ENCODE measurements at places on chromosomes 5 and 9. TPM values are rescaled to one million over a fixed set of nuclear protein-coding genes. Genes with fewer than 3 reads are reported as not detected.

Gene DAB2IP
- total RNA-seq: not detected

Gene POLR1E
- 28.9 TPM for total RNA-seq

DNA sequence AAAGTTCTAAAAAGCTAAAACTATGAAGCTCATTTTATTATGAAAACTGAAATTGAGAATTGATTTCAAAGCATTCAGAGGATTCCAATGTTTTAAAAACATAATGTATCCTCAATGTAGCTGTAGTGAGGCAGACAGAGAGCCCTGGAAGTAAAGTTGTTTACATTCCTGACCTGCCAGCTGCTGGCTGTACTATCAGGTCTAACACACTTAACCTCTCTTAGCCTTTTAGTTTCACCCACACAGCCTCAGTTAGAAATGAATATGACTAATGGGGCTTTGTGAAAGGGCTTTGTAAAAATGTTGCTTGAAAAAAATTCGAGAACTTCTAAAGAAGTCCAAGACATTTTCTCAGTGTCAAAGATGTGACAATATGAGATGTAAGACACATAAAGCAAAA lies 122.6 kb downstream of the FBXL17 start:
- no peak for DNase-seq

Gene C1QTNF2
- not detected for total RNA-seq

Gene HSPB3
- not detected for total RNA-seq

- no peak for DNase-seq
Measured at GRCh38 chr5:149400304-149400703, 21.2 kb upstream of the IL17B start.

Gene SCGB3A1
- total RNA-seq: not detected

GRCh38 chr5:149125386-149125891 lies 15.9 kb upstream of the ABLIM3 start:
- DNase-seq: no peak

DNA sequence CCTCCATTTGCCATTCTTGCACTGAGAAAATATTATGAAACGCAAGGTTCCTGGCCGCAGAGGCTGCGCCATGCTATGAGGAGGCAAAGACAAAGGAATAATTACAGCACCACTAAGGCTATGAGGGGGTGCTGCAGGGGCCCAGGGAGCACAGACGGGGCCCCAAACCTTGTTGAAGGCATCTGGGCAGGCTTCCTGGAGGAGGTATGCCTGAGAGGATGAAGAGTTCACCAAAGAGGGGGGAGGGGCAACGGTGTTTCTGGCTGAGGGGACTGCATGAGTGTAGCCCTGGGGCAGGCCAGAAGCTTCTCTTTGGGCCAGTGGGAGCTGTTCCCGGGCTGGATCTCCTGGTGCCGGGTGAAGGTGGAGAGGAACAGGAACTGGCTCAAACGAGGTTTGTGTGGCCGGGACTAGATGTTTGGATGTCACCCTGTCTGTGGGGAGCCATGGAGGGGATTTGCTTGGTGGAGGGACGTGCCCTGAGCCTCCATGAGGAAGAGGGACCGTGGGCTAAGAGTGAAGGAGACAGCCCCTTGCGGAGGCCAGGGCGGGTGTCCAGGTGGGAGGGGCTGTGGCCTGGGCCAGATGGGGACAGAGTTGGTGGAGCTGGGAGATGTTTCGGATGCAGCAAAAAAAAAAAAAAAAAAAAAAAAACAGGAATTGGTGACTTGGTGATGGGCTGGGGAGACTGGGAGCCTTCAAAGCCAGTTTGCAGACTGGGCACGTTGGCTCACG lies 28.2 kb downstream of the PTGES start:
- no peak for DNase-seq

GRCh38 chr9:84866396-84867175 lies 197.1 kb downstream of the NTRK2 start:
- no peak for DNase-seq

- DNase-seq: no peak
Measured at GRCh38 chr5:97544678-97545077, 361.6 kb upstream of the RIOK2 start.

Gene ZNF658
- total RNA-seq: 1.2 TPM

Gene NIPSNAP3A
- total RNA-seq: 10.6 TPM

DNA sequence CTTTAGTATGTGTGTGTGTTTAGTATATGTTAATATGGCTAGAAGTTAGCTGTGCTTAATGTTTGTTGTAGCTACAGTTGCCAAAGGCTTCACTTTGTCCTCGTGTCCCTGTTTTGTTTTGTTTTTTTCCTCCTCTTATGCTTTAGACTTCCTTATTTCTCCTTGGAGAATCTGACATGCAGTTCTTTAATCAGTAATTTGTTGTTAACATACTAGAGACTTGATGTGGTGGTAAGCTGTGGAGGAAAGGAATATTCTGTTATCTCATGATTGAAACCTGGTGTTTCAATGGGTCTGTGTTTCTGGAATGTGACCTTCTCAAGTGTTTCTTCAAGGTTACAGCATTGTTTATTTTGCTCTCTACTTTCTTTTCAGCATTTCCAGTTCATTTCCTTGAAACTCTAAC lies 515.6 kb upstream of the ST8SIA4 start:
- DNase-seq: no peak

Gene HTR1A
- not detected for total RNA-seq

Gene IFNA2
- not detected for total RNA-seq

Gene ZNF462
- 1.3 TPM for total RNA-seq

DNA sequence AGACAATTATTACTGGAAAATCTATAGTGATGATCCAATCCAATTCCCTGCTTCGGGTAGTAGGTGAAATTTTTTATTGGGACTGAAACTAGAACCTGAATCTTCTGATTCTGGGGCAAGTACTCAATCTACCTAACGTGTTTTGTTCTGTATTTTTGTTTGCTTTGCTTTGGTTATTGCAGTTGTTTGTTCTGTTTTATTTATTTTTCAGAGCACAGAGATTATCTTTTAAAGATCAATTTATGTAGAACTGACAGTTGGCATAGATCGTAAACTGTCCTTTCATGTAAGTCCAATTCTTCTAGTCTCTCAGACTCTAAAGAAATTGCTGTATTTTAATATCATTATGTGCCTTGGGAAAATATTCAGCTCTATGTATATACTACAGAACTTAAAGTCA lies 401.6 kb downstream of the ANXA1 start:
- DNase-seq: no peak

GRCh38 chr9:128208386-128208785 lies 5.2 kb downstream of the DNM1 start:
- no peak for DNase-seq

Gene IL5
- total RNA-seq: not detected

Gene FUT7
- 1.7 TPM for total RNA-seq

- no peak for DNase-seq
Measured at GRCh38 chr5:80399526-80400239, 8.2 kb upstream of the ZFYVE16 start.

- DNase-seq: no peak
Measured at GRCh38 chr5:16579142-16579847, 37.5 kb downstream of the RETREG1 start.

DNA sequence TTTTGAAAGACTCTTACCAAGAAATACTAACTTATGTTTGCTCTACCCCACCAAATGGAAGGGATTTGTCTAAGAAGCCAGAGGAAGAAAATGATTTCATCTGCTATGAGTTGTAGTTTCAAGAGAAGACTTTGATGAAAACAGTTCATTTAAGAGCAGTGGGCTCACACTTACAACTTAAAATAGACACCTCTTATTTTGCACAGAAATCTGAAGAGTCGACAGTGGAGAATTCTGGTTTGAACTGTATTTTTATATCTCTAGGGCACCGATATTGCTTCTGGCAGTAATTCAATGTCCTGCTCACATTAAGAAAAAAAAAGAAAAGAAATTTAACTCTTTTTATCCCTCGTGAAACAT lies 1.9 kb upstream of the DAB2 start:
- DNase-seq: no peak

Gene GDF9
- total RNA-seq: 0.91 TPM

DNA sequence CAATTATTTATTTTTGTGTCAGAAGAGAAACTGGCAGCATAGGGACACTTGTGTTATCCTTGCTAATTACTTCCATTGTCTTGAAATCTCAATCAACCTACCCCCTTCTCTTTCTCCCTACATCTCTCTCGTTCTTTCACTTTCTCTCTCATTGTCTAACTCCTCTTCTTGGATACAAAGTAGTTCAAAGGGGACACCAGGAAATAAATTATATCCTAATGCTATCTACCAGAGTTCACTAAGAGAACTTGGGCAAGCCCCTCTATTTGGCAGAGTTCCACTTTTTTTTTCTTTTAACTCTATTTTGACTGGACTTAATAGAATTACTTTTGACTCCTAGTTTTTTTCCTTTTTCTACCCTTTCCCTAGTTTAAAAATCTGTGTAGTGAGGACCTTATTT lies 102.2 kb downstream of the MEF2C start:
- no peak for DNase-seq

GRCh38 chr5:145750199-145750598 lies 84.9 kb downstream of the PRELID2 start:
- DNase-seq: no peak

GRCh38 chr5:174188295-174188694 lies 142.8 kb downstream of the NSG2 start:
- DNase-seq: no peak

DNA sequence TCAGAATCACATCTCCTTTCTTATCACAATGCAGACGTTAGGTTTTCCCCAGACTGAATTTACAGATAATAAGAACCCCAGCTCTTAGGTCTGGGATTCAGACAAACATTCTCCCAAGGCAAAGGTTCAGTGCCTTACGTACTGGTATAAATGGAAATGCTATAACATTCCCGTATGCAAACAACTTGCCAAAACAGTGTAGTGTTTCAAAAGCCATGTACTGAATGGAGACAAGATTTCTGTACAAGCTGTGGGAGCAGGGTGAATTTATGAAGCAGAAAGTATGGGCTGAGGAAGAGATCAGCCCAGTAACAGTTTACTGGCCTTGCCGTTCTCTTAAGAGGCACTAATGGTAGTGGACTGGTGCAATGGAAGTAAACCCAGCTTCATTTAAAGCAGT lies 225.5 kb upstream of the ZNF462 start:
- no peak for DNase-seq

- DNase-seq: no peak
Measured at GRCh38 chr5:109411627-109412026, 1.9 kb upstream of the PJA2 start.

Gene MUSK
- not detected for total RNA-seq

- no peak for DNase-seq
Measured at GRCh38 chr5:134392301-134392700, 19.4 kb downstream of the CDKN2AIPNL start.

DNA sequence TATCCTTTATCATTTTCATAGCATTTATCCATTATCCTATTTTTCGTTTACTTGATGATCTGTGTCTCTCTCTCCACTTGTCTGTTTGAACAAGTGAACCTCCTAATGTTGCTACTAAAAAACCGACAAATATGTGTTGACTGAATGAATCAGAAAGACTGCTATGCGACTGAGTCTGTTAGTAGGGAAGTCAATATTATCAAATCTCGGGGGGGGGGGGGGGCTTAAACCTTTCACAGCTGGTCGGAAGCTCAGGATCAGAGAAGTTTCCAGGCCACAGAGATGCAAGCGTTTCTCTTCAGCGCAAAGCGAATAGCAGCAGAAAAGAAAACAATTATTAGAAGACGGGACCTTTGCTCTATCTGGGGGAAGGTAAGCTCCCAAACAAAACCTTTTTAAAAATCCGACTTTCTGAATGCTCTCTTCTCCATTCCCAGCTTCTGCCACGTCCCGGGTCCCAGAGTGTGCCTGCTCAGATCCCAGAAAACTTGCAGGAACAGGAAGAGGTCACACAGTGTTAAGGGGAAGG lies 412 bp downstream of the RIOK2 start:
- no peak for DNase-seq

DNA sequence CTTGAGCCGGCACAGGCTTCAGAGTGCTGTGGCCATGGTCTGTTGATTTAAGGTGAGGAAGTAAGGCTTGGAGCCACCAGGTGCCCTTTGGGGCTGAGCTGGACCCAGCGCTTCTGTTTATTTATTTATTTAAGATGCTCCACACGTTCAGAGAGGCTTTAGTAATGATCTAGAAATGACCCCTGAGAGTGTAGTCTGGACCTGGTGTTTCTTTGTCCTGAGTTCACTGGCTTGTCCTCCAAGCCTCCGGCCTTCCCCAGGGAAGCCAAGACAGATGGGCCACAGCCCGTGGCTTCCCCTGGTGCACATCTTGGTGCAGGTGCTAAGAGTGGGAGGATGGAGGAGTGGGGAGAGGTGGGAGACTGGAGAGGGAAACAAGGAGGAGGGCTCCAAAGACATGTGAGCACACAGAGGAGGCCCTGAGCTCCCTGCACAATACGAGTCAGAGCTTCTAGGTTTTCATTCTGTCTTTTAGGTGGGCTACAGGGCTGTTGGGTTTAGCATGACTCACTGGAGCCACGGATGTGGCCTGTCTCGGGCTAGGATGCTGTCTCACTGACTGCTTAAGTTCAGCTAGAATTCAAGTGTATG lies 56.9 kb downstream of the AHRR start:
- DNase-seq: peak; percentile 34

Gene SGCD
- not detected for total RNA-seq

- no peak for DNase-seq
Measured at GRCh38 chr5:129096382-129096991, 1.9 kb downstream of the ISOC1 start.

- DNase-seq: no peak
Measured at GRCh38 chr9:112680731-112681402, 37.0 kb downstream of the INIP start.

GRCh38 chr5:15386122-15386521 lies 113.9 kb upstream of the FBXL7 start:
- DNase-seq: no peak

- no peak for DNase-seq
Measured at GRCh38 chr9:113989017-113989713, 88.9 kb downstream of the AMBP start.

Measured in CD4-positive, alpha-beta T cell (primary cell).